Stimulated activated CD8-positive, alpha-beta memory T cell treated with anti-CD3 and anti-CD28 coated beads, Interleukin-7, amount 100 ng/mL, for 48 hours (primary cell): ENCODE measurements at places on chromosomes 1 and 21.
A peak's percentile ranks its signal among the peaks of the same experiment; 100 is the strongest.

- DNase-seq = no peak
These were observed 27.4 kb downstream of the SLC5A9 start for GRCh38 chr1:48249868-48250267.

DNA sequence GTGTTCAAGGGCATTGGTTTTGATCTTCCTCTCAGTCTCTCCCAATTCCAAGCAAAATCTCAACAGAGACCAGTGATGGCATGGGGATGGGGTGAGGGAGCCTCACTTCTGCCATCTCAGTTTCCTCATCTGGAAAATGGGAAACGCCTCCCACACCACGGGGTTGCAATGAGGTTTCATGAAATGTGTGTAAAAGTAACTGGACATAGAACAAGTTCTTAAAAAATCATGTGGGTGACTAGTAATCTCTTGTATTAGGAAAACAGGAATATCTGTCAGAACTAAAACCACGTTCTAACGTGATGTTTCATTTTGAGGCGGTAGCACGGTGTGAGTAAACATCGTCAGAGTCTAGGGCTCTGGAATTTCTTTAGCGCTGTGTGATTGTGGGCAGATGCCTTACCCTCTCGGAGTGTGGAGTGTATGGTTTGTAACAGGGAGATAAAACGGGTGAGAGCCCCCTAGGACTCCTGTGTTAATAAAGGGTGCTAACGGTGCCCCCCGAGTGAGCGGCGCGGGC is 55.5 kb upstream of the DNAJC6 start:
- no peak for DNase-seq

DNA sequence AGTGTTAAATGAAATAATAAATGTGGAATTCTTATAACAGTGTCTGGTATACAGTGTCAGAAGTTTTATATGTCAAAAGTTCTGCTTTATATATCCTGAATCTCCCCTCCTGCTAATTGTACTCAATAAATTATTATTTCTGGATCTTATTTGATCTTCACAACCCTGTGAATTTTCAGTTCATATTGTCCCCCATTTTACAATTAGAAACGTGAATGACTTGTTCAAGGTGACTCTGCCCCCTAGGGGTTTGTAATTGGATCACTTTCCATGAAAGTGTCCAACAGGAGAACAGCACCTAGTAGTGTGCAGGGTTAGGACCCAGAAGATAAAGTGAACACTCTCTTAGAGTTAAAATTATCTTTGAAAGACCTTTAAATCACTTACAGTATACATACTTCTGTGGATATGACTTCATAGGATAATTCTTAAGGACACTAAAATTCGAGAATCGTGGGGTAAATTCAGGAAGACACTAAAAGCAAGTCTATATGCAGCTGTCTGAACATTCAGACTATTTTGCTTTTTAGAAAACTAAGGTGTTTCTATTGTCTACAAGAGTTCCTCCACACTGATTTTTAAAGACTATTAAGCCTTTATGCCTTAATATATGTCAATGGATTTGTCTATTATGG is 4.5 kb upstream of the DDR2 start:
- DNase-seq = no peak

DNA sequence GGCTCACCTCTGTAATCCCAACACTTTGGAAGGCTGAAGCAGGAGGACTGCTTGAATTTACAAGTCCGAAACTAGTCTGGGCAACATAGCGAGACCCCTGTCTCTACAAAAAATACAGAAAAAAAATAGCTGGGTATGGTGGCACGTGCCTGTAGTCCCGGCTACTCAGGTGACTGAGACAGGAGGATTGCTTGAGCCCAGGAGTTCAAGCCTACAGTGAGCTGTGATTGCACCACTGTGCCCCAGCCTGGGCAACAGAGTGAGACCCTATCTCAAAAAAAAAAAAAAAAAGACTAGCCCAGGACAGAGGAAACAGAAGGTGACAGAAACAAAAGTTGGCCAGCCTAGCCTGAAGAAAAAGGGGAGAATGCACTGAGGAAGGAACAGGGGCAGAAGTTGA is 21.2 kb downstream of the ARMH1 start:
- DNase-seq = no peak

DNA sequence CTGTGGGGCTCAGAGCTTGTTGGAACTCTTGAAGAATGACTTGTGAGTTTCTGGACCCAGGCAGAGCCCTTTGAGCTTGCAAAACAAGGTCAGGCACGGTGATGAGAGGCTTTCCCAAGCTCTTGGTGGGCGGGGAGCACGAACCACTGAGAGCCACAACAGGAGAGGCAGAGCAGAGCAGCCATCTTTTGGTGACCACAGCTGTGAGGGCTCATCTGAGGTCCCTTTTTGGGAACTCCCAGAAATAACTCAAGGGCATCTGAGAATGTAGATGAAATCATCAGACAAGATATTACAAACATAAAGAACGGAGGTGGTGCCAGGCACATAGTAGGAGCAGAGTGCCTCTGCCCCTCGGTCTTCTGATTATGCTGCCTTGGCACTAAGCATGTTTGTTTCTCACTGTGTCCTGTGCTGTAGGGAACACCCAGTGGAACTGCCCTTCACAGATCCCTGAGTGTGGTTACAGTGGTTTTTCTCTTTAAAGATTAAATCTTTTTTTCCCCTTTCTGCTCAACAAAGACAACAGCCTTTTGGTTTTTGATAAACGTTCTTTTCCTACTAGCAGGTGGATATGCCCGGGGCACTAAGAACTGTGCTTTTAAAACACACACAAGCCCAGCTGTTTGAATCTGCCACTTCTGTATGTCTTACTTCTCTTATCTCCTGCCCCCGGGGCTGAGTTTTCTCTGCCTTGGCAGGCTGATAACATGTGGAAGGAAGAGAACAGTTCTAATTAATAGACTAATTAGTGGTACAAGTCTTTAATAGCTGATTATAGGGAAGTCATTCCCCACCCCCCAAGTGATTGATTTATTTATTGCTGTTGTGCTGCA is 37.7 kb downstream of the CD34 start:
- DNase-seq = peak; percentile 41

DNA sequence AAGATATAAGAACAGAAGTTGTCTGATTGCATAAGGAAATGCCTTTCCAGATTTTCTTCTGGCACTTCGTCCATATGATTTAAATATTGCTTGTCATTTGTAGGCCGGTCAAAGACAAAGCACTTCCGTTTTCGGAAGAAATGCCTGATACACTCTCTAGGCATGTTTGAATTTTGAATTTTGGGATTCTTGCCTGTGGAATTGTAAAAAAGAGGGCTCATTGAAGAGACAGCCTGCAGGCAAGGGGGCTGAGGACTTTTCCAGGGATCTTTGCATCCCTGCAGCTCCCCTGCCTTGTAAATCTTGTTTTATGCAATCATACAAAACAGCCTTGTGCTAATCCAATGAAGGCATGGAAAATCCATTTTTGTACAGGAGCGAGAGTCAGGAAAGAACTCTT is 7.4 kb downstream of the GBP4 start:
- DNase-seq = no peak

GRCh38 chr1:53063744-53064515 is 1.9 kb downstream of the PODN start:
- no peak for DNase-seq

DNA sequence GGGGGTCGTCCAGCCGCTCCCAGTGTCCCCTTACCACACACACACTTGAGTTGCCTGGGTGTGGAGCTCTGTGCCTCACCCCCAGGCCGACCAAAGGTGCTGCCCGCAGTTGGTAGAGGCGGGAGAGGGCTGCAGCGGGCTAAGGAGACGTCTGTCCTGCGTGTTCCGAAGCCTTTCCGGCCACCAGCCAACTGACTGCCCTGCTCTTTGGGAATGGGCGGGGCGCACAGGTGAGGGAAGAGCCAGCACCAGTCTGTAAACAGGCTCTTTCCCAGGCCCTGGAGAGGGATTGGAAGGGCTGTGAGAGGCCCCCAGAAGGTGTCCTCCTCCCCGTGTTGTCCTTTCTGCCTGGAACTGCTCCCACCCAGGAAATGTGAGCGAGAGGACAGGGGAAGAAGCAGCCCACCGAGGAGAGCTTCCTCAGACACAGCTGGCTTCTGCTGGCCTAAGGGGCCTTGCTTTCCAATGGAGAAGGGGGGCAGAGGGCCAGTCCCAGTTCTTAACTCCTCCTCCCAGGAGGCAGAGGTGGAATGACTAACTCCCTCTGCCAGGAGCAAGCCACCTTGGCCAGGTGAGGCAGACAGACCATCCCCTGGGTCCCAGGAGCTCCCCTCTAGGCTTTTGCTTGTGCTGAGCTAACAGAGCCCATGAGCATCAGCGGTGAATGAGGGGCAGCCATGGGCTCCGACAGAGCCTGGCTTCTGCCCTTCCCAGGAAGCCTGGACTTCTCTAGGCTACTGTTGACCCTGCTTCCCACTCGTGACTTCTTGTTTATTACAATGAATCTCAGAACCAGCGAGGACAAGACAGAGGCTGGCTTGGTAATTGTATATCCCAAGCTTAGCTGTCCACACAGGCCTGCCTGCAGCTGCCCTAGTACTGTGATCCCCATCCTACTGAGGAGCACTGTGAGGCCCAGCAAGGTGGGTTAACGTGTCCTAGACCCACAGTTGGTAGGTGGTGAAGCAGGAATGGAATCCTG is 158.1 kb upstream of the COA6 start:
- no peak for DNase-seq

- DNase-seq = no peak
These were observed 26.5 kb upstream of the VAV3 start for GRCh38 chr1:107991371-107992066.

GRCh38 chr21:26388731-26389231 is 184.3 kb downstream of the CYYR1 start:
- no peak for DNase-seq

DNA sequence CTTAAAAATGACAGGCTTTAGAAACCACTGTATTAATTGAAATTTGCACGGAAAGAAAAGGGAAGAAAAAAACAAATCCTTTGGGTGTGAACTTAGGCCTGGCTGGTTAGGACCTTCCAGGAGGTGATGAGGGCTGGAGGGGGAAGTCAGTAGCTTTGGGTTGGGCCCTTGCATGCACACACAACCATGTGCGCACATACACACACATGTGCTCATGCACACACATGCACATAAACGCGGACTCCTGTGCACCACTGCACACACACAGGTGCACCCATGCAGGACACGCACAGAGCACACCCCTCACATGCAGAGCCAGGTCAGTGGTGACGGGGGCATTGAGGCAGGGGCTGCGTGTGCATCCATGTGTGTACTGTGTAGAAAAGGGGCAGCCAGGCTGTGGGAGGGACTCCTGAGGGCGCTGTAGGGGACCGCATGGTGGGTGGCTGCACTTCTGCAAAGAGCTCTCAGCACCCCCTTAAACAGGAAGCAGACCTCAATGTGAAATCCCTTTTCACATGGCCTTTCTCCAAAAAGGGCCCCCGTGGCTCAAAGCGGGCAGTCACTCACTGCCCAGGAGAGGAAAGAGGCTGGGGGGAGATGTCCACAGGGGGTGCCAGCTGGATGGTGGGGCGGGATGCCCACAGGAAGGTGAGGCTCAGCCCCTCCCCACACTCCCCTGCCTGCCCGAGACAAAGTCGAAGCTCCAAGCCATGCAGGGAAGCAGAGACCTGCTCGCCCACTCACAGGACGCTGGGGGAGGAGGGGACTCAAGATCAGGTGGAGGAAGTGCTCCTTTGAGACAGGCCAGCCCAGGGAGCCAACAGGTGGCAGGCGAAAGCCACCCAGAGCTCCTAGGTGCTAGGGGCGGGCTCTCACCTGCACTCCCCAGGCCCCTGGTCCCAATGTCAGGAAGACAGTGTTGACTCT is 95.2 kb downstream of the ITPKB start:
- no peak for DNase-seq

DNA sequence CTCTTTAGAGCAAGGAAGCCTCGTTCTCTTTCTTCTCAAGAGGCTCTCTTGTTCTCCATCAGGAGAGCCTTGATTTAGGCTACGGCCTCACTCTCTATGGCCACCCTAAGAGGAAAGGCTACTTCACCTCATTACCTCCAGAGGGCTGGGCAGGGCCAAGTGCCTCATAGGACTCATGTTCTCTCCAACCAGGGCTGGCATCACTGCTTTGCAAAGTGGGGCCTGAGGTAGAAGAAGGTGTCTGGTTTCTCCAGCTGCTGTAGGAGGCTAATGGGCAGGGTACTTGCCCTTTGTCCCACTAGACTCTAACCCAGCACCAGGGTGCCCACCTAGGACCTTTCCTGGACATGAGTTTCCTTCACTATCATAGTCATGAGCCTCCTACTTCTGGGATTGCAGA is 2.1 kb upstream of the ATXN7L2 start:
- no peak for DNase-seq

DNA sequence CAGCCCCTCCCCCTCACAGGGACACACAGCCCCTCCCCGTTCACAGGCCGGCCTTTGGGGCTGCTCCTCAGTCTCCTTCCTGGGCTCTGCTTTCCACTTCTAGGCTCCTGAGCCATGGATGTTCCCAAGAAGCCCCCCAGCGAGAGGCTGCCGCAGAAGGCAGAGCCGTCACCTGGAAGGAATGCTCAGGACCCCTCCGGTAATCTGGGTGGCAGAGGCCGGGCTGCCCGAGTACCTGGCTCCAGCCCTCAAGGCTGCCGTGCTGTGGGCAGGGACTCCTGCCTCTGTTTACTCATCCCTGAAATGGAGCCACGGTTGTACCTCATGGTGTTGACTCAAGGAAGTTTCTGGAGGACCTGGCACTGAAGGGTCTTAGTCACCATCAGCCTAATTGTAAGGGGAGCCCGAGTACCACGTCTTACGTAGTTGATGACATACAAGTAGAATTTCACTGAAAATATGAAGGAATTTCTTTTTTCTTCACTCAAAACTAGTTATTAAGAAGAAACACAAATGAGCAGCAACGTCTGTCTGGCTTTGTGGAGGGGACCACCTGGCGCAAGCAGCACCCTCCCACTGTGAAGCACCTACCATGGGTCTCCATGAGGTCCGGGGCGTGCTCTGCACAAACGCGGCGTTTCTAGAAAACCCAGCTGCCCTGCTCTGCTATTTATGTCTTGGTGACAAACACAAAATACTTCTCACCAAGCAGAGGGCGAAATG is 33.7 kb downstream of the PRDM15 start:
- DNase-seq = no peak

DNA sequence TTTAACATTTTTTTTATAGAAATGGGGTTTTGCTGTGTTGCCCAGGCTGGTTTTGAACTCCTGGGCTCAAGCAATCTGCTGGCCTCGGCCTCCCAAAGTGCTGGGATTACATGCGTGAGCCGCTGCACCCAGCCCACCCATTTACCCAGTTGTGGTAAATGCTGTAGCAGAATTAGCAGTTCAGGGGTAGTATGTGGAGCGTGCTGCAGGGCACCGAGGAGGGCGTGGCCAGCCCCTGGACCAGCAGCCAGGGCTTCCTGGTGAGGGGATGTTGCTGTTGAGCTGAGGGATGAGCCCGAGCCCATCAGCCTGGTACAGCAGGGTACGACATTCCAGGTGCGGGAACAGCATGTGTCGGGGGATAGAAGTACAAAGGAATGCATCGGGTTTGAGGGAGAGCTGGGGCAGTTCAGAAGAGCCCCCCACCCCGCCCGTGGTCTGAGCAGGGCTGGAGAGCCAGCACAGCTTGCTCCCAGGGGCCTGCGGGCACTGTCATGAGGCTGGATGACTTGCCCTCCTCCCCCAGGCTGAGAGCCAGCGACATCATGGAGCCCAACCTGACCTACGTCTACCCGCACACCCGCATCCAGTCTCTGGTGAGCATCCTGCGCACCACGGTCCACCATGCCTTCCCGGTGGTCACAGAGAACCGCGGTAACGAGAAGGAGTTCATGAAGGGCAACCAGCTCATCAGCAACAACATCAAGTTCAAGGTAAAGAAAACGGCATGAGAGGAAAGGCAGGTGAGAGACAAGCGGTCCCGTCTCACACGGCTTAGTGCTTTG is 11.9 kb downstream of the NPPA start:
- DNase-seq = no peak

- no peak for DNase-seq
These were observed 274.8 kb downstream of the PTPRC start for GRCh38 chr1:198913667-198914066.

- DNase-seq = no peak
These were observed 2.5 kb upstream of the PCBP3 start for GRCh38 chr21:45640888-45641479.
